GM13977 (cell line): ENCODE measurements at places on chromosomes 4 and X.

GRCh38 chr4:48490680-48491513 is 845 bp downstream of the ZAR1 start:
- no peak for DNase-seq

DNA sequence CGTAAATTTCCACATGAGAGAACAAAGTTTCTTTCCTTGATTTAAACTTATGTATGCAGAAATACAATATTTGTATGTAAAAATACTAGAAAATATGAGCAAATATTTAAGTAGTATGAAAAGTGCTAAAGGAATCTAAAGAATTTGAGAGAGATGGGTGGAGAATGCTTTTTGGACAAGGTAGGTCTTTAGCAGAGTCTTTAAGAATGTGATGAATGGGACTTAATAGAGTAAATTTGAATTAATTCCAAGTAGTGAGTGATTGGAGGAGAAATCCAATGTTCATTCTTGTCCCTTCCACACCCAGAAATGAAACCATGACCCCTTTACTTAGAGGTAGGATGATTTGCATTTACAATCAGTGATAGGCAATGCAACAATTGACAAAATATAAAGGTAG is 570.9 kb upstream of the ZFP42 start:
- DNase-seq: no peak

- no peak for DNase-seq
These were observed 73.9 kb downstream of the QRFPR start for GRCh38 chr4:121306931-121307330.

DNA sequence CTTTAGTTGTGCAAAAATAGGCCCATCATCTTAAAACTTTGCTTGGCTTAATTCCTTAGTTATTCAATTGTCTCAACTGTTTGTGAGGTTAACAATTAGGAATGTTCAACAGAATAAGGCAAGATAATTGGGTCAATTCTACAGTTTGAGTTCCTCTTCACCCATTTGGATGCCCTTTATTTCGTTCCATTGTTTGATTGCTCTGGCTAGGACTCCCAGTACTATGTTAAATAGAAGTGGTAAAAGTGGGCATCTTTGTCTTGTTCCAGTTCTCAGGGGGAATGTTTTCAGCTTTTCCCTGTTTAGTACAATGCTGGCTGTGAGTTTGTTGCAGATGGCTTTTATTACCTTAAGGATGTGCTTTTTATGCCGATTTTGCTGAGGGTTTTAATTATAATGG is 761.5 kb upstream of the GRIA3 start:
- DNase-seq: no peak

GRCh38 chr4:74109116-74109869 is 10.3 kb upstream of the CXCL2 start:
- DNase-seq: no peak

- no peak for DNase-seq
These were observed 21.8 kb downstream of the OFD1 start for GRCh38 chrX:13756381-13756780.

DNA sequence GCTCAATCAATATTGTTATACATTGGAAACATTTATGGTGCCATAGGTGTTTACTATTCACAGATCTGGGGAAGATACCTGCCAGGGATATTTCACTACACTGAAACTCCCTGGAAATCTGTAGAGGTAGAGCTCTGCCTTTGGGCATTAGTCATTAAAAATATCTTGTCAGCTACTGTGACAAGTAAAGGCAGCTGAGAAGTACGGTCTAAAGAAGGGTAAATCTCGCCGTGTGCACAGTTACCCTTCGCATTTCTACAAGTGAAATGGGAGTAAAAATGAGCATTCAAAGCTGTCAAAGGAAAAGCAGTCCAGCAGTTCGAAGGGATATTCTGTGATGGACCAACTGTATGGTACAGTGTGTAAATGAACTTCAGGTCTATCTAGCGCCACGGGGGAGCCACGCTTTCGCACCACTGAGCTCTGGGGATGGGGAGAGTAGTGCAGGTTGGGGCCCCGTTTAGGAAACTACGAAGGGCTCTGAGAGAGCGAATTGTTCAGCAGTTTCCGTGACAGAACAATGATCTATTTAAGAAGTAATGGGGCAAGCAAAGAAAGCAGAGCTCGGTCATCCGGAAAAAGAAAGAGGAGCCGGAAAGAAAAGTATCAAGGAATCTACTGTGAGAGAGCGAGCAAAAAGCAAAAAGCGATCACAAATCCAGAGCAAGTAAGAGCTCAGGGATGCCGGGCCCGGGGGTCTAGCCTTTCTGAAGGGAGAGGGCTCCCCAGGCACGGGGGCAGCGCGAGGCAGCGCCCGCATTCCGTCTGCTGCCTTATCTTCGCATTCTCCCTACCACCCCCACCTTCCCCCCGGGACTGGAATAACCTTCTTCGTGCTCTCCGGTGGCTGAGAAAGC is 646 bp downstream of the TIGD4 start:
- peak; percentile 20 for DNase-seq

DNA sequence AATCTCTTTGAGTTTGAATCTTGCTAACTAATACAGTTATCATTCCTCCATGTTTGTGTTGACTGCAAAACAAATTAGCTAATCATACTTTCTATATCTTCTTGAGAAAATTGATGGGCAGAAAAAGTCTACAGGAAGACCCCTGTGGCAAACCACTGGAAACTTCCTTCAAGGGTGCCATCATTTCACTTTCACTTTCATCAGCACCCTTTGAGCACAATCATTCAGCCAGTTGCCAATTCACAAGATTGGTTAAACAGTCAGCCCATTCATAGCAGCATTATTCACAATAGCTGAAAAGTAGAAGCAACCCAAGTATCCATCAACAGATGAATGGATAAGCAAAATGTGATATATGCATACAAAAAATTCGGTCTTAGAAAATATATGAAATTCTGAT is 101.5 kb downstream of the CCDC160 start:
- no peak for DNase-seq

DNA sequence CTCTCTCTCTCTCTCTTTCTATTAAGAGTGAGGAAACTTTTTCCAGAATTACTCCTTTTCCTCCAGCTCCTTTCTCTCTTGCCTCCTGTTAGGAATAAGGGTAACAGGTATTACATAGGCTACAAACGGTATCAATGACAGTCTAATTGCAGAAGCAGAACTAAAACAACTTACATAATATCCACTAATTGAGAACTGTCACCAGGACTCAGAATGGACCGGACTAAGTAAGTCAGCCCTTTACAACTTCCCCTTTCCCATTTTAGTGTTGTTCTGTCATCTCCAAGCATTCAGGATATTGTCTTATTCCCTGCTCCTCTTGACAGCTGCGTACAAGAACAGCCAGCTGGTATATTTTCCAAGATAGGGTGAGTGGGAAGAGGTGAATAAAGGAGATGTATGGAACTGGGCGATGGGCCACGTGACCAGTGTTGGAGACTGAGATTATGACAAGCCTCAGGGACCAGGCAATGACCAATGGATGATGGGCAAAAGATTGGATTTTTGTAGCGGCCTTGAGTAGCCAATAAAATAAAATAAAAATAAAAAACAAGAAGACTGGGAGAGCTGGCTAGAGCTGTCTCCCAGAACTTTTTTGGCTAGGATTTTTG is 2.3 kb upstream of the FNIP2 start:
- DNase-seq: no peak
